ENCODE measurements at places on chromosomes 4 and X.

- DNase-seq = no peak
Observed at GRCh38 chr4:71476240-71476639, 137.4 kb downstream of the SLC4A4 start.

- no peak for DNase-seq
Observed at GRCh38 chrX:135713795-135714194, 356 bp downstream of the CT45A1 start.

DNA sequence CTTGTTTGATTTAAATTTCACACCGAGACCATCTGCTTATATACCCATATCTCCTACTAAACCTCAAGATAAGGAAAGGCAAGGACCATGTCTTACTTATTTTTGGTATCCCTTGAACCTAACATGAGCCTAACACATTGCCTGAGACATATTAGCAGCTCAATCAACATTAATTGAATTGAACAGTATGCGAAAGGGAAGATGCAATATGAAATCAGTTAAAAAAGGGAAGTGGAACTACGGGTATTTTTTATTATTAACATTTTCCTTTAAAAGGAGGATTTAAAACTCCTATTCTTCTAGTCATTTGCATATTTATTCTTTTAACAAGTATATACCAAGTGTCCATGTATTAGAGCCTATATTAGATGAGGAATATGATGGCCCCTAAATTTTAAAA is 197.0 kb downstream of the CAMK2D start:
- no peak for DNase-seq

DNA sequence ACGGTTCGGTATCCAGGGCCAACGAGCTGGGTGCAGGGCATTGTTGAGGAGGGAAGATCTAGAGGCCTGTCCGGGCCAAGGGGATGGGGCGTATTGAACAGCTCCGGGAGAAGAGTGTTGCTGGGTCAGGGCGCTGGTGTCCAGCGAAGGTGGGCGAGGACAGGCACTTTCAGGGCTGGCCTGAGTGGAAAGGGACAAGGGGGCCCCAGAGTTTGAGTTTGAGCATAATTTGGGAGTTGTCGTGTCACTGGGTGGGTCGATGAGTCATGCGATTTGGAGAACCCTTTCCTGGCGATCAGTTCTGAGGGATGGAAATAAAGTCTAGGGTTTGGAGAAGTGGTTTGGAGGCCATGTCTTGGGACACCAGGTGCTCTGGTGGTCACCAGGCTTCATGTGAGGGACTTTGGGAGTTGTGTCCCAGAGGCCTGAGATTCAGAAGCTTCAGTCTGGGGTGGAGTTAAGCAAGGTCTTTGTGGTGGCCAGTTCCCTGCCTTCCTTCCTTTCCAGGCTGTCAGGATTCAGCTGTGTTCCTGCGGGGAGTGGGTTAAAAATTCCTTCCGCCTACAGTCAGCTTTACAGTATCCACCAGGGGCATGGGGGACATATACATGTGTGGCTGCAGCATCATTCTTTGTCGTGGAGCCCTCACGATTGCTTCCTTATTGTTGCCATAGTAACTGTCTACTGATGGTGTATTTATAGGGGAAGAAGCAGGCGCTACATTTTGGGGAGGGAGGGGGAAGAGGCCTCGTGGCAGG is 504 bp downstream of the PRRG3 start:
- DNase-seq = no peak

DNA sequence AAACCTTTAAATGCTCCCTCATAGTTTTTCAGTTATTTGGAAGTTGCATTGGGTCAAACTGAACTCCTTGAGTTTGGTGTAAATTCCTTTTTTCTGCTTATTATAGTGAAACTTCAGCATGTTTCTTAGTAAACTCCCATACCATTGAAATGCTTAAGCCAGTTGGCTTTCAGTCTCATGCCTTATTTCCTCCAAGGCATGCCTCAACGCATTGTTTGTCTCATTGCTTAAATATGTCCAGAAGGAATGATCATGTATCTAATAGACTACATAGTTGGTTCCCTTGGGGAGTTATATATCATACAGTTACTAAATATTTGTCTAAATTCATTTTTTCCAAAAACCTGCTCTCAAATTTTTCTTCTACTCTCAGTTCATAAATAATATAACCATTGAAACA is 114.0 kb downstream of the STOX2 start:
- no peak for DNase-seq

GRCh38 chr4:110681381-110681780 is 58.5 kb upstream of the PITX2 start:
- DNase-seq = no peak
